ENCODE measurements at places on chromosomes 1 and 21. TPM values are rescaled to one million over a fixed set of nuclear protein-coding genes. Genes with fewer than 3 reads are reported as not detected.

The RHCE gene
- total RNA-seq, result 0.88 TPM

The CFAP74 gene
- 1.5 TPM for total RNA-seq

The KRTAP11-1 gene
- total RNA-seq, result not detected

The GPR3 gene
- 1.3 TPM for total RNA-seq

The OR2C3 gene
- not detected for total RNA-seq

The F5 gene
- 6.0 TPM for total RNA-seq

The ERRFI1 gene
- 104 TPM for total RNA-seq

DNA sequence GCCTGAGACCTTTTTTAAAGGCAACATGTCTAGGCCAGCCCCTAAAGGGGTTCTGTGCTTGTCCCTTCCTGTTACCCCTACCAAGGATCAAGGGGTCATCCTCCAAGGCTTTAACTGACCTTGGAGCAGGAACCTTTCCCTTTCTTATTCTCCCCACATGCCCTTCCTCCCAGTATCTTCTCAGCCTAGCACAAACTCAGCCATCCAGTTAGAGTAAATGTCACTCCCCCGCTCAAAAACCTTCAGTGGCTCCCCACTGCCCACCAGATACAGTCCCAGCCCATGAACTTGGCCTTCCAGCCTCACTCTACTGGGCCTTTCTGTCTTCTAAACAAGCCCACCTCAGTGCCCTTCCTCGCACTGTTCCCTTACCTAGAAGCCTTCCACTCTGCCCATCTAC, 8.8 kb downstream of the C1QB start:
- no peak for DNase-seq

- no peak for DNase-seq
Observed at GRCh38 chr1:198876371-198876871, 237.6 kb downstream of the PTPRC start.

GRCh38 chr1:4825800-4826450, 171.5 kb downstream of the AJAP1 start:
- DNase-seq, result no peak

DNA sequence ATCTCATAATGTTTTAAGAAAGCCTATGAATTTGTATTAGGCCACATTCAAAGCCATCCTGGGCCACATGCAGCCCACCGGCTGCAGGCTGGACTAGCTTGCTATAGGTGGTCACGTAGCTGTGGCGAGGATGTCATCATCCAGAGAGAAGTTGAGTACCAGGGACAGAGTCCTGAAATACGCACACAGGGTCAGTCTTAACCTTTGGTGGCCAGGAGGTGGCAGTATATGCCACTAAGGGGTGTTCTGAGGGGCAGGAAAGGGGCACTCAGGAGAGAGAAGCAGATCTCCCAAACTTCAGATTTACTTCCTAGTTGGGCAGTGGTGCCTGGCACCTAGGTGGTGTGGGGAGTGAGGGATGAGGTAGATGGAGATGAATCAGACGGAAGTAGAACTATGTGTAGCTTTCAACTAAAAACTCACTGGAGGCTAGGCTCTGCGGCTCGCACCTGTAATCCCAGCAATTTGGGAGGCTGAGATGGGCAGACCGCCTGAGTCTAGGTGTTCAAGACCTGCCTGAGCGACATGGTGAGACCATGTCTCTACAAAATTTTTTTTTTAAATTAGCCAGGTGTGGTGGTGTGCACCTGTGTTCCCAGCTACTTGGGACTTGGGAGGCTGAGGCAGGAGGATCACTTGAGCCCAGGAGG, 16.3 kb upstream of the CDK18 start:
- DNase-seq, result no peak

DNA sequence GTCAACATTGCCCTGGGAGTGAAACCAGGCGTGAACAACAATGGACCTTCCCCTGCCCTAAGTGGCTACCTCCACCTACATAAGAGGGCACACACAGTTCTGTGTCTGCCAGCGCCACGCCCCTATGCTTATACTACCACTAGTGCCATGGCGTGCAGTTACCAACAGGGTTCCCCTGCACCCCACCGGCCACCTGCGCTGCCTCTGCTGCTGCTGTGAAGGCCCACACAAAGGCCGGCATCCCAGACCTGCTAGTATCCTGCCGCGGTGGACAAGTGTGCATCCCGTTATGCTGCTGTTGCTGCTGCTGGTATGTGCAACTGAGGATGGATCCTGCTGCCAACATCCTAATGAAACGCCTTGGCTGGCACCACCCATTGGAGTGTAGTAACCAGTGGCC, 75.7 kb downstream of the INTS7 start:
- DNase-seq, result no peak

- no peak for DNase-seq
Observed at GRCh38 chr1:100532645-100533044, 5.3 kb upstream of the GPR88 start.

DNA sequence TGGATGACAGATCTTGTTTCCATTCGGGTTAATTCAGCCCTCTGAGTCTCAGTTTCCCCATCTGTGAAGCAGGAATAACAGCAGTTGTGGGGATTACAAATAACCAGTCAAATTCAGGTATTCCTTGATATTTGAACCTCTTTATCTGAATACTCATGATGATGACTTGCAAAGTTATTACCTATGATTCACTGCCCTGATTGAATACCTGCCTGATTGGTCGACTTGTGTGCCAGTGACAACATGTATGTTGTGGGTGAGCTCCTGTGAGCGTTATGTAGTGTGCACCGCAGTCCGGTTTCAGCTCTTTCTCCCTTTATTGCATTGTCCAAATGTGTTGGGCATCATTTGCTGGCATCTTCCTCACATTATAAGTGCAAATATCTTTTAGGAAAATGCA, 9.5 kb upstream of the TMEM61 start:
- DNase-seq, result no peak

GRCh38 chr1:179313004-179313403, 19.4 kb downstream of the SOAT1 start:
- no peak for DNase-seq

- no peak for DNase-seq
Observed at GRCh38 chr1:25106352-25106751, 126.0 kb downstream of the SYF2 start.

DNA sequence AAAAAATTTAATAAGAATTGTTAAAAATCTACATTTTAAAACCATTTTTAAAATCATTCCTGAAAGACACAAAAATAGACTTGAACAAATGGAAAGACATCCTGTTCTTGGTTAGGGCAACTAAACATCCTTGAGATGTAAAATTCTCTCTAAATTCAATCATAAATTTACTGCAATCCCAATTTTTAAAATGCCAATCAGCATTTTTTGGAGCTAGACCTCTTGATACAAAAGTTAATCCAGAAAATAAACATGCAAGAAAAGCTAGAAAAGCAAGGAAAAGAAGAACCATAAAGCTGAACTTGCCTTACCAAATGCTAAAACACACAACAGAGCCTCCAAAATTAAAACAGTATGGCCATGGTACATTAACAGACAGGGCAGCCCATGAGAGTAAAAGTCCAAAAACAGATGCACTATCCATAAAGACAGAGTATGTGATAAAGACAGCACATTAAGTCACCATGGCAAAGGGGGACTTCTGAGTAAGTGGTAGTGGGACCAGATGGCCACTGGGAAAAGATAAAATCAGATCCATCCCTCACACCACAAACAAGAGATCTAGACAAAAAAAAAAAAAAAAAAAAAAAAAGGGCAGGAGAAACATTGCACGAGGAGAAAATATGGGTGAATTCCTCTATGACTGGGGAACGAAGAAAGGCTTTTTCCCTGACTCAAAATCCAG, 51.4 kb downstream of the NPHP4 start:
- no peak for DNase-seq

GRCh38 chr21:45386336-45386727, 18.6 kb upstream of the COL18A1 start:
- no peak for DNase-seq

- peak; percentile 32 for DNase-seq
Observed at GRCh38 chr1:207988326-207989165, 77.6 kb upstream of the CD34 start.

GRCh38 chr1:181989261-181989920, 72.1 kb downstream of the ZNF648 start:
- DNase-seq, result no peak

DNA sequence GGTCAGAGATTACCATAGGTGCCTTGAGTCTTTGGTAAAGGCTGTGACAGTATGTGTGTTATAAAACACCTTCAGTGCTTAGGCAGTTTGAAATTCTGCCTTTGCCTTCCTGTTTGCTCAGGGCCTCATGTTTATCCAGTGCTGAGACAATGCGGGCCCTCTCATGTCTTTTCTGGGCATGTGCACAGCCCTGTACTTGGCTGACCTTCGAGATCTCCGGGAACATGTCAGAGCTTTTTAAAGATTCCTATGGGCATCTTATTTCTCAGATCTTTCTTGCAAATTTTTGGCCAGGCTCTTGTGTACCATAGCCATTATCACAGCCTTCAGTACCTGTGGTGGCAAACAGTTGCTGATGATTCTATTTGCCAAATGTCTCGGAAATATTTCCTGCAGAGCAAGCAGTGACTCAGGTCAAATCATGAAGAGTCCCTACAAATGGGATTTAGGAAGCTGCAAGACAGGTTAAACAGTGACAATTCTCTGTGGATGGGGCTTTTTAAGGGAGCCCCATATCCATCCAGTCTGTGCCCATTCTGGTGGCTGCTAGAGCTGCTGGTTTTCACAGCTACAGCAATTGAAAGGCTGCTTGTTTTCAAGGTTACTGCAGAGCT, 42.1 kb downstream of the HOOK1 start:
- no peak for DNase-seq

DNA sequence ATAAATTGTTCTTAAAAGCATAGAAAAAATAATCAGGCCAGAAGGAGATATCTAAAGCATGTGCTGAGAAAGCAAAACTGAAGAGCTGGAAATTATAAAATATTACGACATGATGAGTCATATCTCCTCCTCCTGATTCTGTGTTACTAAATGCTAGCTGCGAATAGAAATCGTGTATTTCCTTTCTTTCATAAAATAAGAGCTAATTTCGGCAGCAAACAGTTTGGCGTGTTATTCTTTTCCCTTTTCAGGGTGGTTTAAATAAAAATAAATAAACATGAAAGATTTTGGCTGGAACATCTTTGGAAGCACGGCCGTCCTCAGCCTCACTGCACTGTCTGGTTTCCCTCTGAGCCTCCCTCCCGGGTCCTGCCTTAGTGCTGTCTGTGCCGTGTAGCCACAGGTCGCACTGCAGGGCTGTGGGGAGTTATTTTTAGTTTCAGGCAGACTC, 56.0 kb downstream of the ADARB1 start:
- DNase-seq, result no peak

GRCh38 chr1:206695733-206696132, 11.0 kb downstream of the MAPKAPK2 start:
- DNase-seq, result no peak

- no peak for DNase-seq
Observed at GRCh38 chr21:18369115-18369514, 34.5 kb downstream of the TMPRSS15 start.

- DNase-seq, result no peak
Observed at GRCh38 chr21:31733551-31734149, 1.7 kb upstream of the SCAF4 start.

GRCh38 chr1:54347955-54348699, 58.1 kb downstream of the SSBP3 start:
- DNase-seq, result no peak

All from type B pancreatic cell (in vitro differentiated cells).